Stimulated activated CD4-positive, alpha-beta T cell treated with anti-CD3 and anti-CD28 coated beads, Interleukin-1b, Interleukin-23, amount 100 ng/mL, for 24 hours (primary cell): ENCODE measurements at places on chromosomes 3 and 15.

DNA sequence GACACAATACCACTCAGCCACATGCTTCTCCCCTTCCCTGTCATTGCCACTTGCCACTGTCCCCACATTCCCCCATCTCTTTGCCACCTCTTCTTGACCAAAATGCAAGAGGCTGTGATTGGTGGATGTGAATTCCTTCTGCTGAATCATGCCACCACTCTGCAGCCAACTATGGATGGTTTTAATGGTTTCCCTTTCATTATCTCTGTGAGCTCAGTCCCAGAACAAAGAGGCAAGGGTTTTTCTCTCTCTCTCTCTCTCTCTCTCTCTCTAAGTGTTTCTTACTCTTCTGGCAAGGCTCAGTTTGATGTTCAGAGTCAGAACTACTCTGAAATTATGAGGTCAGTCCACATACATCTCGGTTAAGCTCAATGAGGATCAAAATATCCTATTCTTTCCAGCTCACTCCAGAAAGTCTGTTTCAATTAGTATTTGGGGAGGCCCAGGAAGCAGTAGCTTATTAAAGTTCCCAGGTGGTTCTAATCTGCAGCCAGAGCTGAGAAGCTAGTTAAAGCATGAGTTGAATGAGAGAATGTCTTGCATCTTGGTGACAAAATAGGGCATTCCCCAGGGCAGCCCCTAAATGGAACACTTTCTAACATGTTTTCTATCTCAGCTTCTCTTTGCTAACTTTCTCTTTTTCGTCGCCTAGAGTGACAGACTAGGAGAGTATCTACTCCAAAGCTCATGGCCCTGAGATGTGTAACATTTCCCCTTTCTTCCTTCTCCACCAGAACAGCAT lies 8.5 kb upstream of the ILDR1 start:
- no peak for DNase-seq

DNA sequence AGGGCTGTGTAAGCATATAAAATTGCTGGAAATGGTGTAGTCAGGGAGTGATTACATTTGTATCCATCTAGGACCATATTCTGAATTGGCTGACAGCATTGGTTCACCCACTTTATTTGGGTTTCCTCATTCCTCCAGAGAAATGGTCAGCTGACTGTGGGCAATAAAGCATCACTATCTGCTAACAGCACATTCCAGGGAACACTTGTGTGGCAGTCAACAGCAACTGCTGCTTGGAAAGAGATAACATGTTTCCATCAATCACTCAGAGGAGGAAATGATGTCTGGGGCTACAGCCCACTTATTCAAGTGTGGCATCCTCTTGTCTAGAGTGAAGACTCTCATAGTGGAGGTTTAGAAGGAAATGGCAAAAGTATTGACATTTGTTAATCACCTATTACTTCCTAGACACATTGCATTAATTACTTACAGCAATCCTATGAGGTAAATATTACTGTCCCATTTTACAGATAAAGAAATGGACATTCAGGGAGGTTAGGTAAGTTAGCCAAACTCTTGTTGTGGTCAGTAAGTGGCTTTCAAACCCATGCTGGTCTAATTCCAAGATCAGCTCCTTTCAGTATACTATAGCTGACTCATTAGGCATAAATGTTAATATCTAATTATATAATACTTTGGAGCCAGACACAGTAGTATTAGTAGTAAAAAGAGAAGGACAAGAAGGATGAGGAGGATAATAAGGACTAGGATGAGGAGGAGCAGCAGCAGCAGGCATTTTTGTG lies 247.8 kb downstream of the ALCAM start:
- DNase-seq: no peak

- no peak for DNase-seq
Measured at GRCh38 chr3:58835086-58835485, 168.5 kb upstream of the FAM3D start.

GRCh38 chr3:71210257-71211007 lies 373.1 kb downstream of the FOXP1 start:
- no peak for DNase-seq

- DNase-seq: no peak
Measured at GRCh38 chr3:157467200-157467599, 30.6 kb downstream of the PTX3 start.

DNA sequence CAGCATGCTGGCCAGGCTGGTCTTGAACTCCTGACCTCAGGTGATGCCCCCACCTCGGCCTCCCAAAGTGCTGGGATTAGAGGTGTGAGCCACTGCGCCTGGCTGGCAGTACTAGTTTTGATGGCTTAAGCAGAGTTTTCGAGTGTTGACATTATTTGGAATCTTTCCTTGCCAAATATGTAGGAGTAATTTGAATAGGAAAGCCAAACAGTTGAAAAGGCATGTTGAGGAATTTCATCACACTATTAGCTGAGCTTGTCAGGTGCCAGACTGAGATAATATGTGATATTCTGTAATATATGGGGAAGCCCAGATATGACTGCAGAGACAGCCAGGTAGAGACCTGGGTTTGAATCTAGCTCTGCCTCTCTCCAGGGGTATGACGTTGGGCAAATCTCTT lies 109.3 kb downstream of the SV2B start:
- DNase-seq: no peak

GRCh38 chr3:100029689-100030088 lies 84.6 kb downstream of the FILIP1L start:
- no peak for DNase-seq

GRCh38 chr15:50044904-50045303 lies 74.1 kb downstream of the ATP8B4 start:
- no peak for DNase-seq

DNA sequence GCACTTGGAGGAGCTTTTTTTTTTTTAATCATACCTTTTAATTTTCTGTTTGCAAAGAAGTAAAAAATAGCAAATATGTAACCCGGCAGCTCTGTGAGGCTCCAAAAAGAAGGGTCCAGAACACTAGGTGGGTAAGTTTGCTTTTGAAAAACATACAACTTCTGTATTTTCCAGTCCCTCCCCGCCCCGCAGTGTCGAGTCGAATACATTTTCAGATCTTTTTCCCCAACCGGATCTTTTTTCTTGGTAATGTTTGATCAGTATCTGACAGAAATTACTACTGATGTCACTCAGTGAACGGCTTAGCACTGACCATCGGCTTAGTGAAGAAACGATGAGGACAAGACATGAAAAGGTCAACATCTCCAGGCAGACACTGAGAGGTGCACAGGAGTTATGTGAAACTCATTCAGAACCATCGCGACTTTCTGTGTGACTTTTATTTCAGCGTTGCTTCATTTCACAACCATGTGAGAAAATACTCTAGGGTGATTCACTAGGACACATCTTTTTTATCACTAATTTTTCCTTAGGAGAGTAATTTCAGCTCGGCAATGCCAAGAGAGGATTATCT lies 11.0 kb downstream of the ISL2 start:
- DNase-seq: no peak

DNA sequence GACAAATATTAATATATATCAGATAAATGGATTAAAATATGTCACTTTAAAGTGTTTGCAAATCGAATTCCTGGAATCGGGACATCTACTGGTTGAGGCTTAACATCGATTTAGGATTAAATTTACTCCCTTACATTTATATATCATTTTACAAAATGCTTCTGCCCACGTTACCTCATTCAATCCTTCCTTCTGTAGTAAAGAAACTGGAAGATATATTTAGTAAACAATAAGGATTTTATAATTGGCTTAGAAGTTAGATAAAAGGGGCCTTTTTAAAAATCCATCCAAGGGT lies 1.3 kb downstream of the CLPX start:
- DNase-seq: no peak

DNA sequence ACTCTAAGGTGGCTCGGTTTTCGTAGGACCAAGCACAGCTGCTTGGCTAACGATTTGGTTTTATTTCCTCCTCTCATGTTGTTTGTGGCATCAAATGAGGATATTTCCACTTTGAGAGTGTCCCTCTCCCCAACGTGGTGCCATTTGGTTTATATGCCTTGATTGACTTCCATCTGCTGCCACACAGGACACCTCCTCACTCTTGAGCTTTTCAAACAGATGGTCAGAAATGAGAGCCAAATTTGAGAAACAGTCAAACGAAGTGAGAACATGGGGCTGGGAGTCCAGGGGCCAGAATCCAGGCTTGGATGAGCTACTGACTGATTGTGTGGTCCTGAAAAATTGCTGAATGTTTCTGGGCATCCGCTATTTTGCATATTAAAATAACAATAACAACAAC lies 43.5 kb downstream of the CEMIP start:
- DNase-seq: no peak

DNA sequence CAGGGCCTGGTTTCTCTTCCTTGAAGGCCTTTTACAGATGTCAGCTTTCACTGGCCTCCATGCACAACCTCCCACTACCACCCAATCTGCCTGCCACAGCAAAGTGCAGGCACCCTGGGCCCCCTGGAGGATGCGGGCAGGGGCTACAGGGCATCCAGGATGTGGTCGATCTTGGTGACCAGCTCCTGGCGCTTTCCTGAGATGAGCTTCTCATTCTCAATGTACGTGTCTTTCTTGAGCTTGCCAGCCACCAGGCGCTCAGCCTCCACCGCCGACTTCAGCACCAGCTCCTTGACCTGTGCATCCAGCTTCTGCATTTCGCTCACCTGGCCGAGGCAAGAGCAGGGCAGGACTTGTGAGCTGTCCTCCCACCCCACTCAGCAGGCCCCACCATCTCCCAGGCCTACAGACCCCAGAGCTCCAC lies 30.3 kb downstream of the RPN1 start:
- DNase-seq: no peak

- peak; percentile 21 for DNase-seq
Measured at GRCh38 chr15:92082006-92082843, 228.7 kb downstream of the SLCO3A1 start.
